ENCODE measurements at places on chromosomes 3 and 15.
A peak's percentile ranks its signal among the peaks of the same experiment; 100 is the strongest.

GRCh38 chr3:162338514-162338913 lies 841.9 kb downstream of the OTOL1 start:
- DNase-seq, result no peak

DNA sequence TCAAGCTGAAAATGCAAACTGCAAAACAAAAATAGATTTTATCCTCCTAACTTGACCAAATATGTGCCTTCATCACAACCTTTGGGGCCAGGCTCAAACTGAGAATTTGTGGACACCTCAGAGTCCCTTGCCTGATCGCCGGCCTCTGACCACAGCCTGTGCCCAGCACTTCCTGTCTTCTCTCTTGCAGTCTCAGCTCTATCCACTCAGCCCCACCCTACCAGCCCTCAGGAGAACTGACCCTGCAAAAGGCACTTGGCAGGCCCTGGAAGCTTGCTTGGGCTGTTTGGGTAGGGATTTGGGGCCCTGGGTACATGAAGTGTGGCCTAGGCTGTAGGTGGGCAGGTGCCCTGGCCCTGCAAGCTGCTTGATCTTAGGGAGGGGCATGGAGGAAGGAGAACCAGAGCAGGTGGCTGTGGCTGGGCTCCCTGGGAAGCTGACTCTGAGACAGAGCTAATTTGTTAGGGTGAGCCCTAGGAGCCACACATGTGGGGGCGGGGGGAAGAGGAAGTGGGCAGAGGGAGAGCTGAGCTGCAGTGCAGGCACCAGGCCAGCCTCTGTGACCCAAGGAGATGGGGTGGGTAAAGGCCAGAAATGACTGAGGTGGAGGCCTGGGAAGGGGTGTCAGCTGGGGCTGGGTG lies 8.6 kb downstream of the CLEC3B start:
- peak; percentile 67 for DNase-seq

GRCh38 chr3:20039466-20039764 lies 831 bp upstream of the KAT2B start:
- no peak for DNase-seq

- peak; percentile 54 for DNase-seq
Observed at GRCh38 chr15:62684123-62684808, 358.3 kb upstream of the TPM1 start.

- DNase-seq, result no peak
Observed at GRCh38 chr15:85872125-85872524, 77.4 kb upstream of the KLHL25 start.

DNA sequence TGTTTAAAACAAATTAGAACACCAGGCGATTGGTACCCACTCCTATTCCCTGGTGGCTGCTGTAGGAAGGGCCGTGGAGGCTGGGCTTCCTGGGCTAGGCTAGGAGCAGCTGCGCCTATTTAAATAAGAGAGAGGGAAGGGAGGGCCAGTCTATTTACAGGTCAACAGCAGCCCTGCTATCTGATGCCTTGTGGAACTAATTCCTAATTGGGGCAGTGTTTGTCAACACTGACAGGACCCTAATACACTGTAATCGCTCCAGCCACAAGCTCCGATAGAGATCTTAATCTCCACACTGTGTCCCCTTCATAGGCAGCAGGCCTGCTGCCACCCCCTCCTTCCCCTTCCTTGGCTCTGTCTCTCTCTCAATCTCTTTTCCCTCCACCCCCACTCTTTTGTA lies 116.9 kb upstream of the SOX14 start:
- DNase-seq, result no peak

DNA sequence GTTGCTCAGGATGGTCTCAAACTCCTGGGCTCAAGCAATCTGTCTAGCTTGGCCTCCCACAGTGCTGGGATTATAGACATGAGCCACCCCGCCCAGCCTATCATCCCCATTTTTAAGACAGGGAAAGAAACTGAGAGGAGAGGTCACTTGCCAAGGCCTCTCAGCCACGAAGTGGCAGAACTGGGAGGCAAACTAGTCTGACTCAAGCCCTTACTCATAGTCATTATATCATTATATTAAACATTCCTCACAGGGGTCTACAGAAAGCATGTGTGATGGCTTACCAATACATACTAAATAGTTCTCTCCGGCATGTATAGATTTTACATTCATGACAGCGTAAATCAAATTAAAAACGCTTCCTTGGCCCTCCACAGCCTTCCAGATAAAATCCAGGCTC lies 62.0 kb upstream of the ZBTB38 start:
- no peak for DNase-seq

- peak; percentile 34 for DNase-seq
Observed at GRCh38 chr3:20125897-20126296, 60.1 kb downstream of the SGO1 start.

- DNase-seq, result no peak
Observed at GRCh38 chr3:22156868-22157267, 405.9 kb upstream of the ZNF385D start.

- DNase-seq, result no peak
Observed at GRCh38 chr15:34682674-34683073, 72.1 kb downstream of the GJD2 start.

DNA sequence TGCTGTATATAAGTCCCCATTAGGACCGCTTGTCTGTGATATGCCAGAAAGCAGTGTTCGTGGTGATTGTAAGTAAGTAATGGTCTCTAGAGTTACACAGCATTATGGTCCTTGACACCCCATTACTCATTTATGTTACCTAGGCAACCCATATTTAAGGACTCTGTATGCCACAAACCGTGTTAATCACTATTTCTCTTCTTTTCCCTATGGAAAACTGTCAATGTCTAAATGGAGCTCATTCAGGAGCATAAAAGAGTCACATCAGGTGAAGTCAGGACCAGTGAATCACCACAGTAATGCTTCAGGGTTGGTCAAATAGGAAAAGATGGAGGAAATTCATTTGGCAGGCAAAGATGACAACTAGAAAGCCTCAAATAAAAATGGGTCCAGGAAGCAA lies 146.6 kb upstream of the PEX5L start:
- DNase-seq, result no peak

GRCh38 chr15:89406940-89407607 lies 72.5 kb upstream of the POLG start:
- no peak for DNase-seq

GRCh38 chr3:136075218-136075808 lies 109.8 kb downstream of the PPP2R3A start:
- DNase-seq, result peak; percentile 64

- peak; percentile 72 for DNase-seq
Observed at GRCh38 chr3:143121241-143122088, 1.9 kb downstream of the CHST2 start.

- peak; percentile 89 for DNase-seq
Observed at GRCh38 chr3:171809861-171810628, at the start of gene PLD1. TSS of gene PLD1 (minus strand) at chr3:171810483. CDS start at chr3:171738051, 72,432 bp downstream.

DNA sequence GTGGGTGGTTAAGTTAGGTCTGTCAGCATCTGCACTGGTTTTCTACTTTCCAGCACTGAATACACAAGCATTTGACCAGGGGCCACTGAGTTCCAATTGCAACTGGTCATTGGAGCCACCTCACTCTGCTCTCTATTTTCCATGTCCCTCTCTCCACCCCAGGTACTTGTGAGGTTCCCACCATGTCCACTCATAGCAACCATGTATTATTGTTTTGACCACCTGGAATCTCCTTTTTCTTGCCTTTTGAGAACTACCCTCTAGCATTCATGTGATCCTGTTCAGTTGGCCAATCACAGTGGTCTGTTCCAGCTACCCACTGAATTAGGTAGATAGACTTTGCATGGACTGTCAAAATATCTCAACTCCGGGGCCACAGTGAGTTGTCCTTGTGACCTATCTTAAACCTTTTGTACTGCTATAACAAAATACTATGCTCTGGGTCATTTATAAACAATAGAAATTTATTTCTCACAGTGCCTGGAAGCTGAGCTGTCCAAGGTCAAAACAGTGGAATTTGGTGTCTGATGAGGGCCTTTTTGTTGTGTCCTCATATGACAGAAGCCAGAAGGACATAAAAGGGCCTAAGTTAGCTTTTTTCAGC lies 20.2 kb upstream of the TM4SF18 start:
- no peak for DNase-seq

DNA sequence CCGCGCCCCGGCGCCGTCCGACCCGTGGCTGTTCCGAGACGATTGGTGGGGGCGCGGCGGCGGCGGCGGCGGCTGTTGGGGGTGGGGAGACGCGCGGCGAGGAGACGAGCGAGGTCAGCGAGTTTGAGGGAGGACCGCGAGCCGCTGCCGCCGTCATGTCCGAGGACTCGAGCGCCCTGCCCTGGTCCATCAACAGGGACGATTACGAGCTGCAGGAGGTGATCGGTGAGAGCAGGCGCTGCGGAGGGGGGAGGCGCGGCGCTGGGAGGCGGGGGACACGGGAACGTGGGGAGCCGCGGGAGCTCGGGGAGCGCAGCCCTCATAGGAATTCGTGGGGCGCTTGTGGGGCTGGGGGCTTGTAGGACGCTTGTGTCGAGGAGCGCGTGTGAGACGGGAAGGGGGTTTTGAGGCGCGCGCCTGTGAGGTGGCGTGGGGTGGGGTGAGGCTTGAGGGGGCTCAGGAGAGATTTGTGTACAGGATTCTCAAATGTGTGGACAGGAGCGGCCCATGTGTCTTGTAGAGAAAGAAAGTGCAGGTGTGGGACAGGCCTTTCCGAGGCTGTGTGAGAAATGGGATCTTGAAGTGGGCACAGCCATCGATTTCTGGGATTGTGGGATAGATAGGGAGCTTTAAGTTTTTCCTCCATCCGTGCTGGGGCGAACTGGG lies 518 bp downstream of the OXSR1 start:
- no peak for DNase-seq

GRCh38 chr3:107833722-107834416 lies 257.0 kb downstream of the CD47 start:
- no peak for DNase-seq

- DNase-seq, result no peak
Observed at GRCh38 chr15:38528294-38528693, 36.3 kb downstream of the RASGRP1 start.

DNA sequence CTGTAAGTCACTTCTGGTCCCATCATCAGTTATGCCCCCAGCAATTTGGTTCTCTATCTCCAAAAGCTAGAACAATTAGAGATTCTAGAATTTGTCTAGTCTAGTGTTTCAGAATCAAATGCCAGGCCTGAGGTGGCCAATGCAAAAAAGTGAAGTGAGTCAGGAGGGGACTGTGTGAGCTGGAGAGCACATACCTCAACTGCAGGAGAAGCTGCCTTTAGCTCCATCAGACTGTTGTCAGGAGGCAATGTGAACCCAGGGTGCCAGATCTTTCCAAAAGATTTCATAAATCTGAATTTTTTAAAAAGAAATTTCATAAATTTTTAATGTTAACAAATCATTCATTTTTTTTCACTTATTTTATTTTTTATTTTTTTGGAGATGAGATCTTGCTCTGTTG lies 80.7 kb upstream of the EOMES start:
- no peak for DNase-seq

DNA sequence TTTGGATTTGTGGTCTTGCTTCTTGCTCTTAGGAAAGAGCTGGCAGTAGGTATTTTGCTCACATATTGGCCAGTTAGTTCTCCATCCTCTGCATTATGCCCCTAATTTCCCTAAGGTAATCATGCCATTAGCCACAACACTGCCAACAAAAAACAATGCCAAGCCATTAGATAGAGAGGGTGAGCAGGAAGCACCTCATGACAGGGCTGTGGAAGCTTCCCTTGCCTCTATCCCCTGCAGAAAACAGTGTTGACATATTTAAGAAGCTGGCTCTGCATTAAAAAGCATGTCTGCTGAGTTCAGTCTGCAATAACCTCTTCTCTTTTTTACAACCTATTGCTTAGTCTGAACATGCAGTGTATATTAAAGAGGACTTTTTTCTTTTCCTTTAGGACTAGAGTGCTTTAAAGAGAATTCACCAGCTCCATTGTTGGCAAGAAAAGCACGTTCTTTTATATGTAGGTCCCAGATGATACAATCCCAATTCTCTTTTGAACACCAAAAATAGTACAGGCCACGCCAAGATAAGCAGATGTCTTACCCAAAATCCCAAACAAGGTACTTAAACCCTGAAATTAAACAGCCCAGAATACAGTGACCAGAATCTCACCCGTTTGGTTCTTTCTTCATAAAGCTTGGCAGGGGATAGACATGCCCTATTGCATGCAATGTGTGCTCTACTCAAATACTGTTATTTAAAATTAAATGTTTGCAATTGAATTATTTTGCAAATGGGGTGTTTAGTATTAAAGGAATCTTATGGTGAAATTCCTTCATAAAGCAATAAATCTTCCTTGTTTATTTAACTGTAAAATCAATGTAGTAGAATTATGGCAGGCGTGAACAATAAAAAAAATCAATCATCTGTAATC lies 93.7 kb upstream of the UBE3A start:
- DNase-seq, result no peak

GRCh38 chr3:111368056-111368455 lies 173.9 kb upstream of the CD96 start:
- no peak for DNase-seq

- DNase-seq, result no peak
Observed at GRCh38 chr3:142224482-142225072, 808 bp downstream of the GK5 start.

DNA sequence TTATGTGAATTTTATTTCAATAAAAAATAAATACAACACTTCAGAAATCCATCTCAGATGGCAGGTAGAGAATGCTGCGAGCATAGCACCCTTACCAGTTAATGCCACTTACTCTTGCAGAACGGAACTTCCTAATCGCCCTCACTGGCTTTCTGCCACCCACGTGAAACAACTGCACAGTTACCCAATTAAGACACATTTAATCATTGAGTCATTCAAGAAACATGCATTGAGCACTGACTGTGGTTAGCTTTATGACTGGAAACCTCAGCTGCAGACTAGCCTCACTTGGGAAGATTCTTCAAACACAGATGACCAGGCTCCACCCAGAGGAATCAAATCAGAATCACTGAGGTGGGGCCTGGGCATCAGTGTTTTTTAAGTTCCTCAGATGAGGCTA lies 5.6 kb upstream of the MFGE8 start:
- DNase-seq, result no peak

Data from left hindlimb (tissue), 1 donor.